ENCODE measurements at places on chromosomes 5 and 9. TPM values are rescaled to one million over a fixed set of nuclear protein-coding genes. Genes with fewer than 3 reads are reported as not detected.
A peak's percentile ranks its signal among the peaks of the same experiment; 100 is the strongest.

- DNase-seq, result no peak
These were observed 102.2 kb upstream of the IL7R start for GRCh38 chr5:35754481-35754880.

DNA sequence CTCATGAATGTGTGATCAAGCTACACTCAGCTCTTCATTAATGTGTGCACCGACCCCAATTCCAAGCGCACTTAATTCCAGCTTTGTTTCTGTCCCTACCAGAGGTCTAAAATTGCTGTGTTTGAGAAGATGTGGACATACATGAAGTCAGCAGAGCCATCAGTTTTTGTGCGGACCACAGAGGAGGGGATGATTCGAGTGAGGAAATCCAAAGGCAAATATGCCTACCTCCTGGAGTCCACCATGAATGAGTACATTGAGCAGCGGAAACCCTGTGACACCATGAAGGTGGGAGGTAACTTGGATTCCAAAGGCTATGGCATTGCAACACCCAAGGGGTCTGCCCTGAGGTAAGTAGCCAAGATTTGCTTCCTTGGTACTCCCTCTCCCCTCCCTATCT, 268.6 kb downstream of the FAM114A2 start:
- DNase-seq, result peak; percentile 47

DNA sequence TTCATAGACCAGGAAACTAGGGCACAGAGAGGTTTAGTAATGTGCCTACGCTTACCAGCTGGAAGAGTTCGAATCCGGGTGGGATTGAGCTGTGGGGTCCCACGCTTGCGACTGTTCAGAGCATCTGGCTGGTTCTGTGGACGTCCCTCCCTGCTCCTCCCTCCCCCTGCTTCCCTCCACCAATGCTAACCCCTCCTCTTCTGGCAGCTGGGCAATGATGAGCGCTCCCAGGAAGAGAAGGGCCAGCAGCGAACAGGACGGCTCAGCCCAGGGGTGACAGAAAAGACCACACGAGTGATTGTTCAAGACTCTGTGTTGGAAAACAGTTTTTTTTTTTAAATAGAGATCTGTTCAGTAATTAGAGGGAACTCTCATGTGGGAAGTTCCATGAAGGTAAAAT, 6.9 kb downstream of the FAM163B start:
- DNase-seq, result no peak

GRCh38 chr9:136567651-136568287, 21.9 kb upstream of the NOTCH1 start:
- DNase-seq, result no peak

GRCh38 chr9:72681283-72681630, 159.8 kb downstream of the TMC1 start:
- DNase-seq, result no peak

SMIM23 gene
- total RNA-seq, result not detected

SMIM33 gene
- total RNA-seq, result not detected

DNA sequence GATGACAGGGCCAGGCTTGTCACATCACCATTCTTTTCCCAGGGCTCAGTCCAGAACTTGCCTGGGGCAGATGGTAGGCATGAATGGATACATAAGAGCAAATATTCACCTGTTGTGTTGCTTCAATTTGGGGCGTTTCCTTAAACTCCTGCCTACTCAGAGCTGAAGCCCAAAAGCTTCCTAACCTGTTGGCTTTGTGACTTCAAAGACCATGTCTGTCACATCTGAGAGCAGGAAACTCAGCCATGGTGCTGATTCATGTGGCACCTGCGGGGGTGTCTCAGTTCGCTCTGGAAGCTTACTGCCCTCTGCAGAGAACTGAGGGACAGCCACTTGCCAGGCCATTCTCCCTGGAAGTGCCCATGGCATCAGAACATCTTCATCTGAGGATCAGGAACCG, 246.6 kb downstream of the HSPA4 start:
- DNase-seq, result no peak

DNA sequence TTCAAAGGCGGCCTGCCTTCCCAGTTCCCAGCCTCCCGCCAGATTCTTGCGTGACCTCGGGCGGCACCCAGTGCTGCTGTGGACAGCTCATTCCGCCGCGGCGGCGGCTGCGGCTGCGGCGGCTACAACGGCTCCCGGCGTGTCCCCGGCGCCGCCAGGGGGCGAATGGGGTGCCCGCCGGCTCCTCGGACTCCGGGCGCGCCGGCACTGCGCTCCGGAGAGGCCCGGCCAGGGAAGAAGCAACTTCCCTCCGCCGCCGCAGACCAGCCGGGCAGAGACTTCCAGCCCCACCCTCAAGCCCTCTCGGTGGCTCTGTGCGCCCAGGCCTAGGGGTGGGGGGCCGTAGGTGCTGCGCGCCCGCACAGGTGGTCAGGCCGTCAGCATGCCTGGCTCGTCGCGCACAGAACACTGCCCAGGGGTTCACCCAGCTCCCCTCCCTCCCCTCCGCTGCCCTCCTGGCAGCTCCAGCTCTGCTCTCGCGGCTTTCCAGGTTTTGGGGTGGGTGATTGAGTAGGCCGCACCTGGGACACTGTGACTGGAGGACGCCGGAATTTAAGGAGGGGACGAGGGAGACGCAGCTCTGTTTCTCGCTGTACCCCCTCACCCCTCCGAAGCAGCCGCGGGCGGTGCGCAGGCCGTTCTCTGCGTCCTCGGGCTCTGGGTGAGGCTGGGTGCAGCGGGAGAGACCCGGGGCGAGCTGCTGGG, 20.2 kb downstream of the IGIP start:
- DNase-seq, result no peak

LECT2 gene
- not detected for total RNA-seq

GCNT4 gene
- 2.5 TPM for total RNA-seq
